ENCODE measurements at places on chromosomes 1 and 21.

DNA sequence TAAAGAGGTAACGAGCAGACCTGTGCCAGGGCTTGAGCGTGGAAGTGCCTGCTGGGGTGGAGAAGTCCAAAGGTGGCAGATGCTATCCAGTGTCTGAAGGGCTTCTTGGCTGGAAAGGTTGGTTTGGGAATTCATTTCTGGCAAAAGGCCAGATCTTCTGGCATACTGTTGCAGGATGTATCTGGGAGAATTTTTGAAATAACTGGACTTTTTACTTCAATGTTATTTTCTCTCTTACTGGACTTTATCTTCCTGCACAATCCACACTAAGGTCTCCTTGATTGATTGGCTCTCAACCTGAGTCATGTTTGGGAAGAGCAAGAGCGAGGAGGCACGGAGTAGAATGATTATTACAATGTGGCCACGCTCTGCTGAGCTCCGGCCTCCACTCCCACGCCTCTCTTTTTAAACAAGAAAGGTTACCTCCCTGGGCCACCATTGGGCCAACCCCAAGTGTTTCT lies 278.4 kb downstream of the TM2D1 start:
- no peak for DNase-seq

- no peak for DNase-seq
Measured at GRCh38 chr1:231340328-231341013, 2.4 kb downstream of the SPRTN start.

GRCh38 chr1:116408193-116408592 lies 35.1 kb downstream of the ATP1A1 start:
- DNase-seq = no peak

DNA sequence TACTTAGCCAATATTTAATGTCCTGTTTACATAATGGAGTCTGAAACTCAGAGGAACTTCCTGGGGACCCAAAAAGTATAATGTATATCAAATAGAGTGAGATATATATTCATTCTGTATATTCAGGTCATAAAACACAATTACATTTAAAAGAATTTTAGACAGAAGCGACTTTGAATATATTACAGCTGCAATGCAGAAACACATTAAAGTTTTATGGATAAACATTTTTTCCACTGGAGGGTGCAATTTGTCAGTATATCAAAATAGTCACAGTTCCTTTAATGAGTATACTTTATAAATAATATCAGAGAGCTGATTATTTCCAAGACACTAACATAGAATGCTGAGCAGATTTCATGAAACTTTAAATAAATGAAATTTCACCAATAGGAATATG lies 43.9 kb upstream of the CRB1 start:
- no peak for DNase-seq

DNA sequence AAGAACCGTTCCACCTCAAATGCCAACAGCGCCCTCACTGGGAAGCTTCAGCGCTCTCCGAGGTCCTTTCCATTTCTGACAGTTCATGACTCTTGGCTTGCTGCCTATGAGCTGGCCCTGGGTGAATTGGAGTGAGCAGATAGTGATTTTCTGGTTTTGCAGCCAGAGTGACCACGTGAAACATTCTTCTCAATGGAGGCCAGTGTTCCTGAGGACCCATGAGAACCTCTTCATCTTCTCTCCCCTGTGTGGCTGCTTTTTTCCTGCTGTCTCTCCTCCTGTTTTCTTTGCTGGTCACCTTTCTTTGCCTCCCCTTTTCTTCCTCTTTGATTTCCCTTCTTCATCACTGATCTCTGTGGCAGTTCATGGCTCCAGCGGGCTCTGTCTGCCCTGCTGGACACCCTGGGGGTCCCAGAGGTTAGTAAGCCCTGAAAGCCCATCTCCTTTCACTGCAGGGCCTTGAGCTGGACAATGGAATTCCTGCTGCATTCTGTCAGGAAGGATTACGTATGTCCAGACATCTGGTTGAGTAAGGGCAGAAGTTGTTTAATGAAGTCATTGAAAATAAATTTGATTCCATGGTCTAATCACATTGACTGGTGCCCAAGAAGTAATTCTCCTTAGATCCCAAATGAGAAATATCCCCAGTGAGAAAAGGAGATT lies 29.9 kb downstream of the VASH2 start:
- DNase-seq = no peak

DNA sequence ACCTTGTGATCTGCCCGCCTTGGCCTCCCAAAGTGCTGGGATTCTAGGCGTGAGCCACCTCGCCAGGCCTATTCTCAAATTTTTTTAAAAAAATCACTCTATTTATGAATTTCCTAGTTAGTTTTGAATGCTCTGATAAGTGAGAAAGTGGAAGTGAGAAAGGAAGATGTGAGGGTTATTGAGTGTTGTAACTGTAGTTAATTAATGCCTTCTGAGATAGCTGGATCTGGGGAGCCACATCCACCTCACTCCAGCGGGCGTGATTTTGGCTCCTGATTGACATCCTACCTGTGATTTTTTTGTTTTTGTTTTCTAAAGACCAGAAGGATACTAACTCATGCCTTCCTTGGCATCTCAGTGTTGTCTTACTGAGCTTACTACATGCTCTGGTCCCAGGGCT lies 65.6 kb downstream of the ST3GAL3 start:
- no peak for DNase-seq

DNA sequence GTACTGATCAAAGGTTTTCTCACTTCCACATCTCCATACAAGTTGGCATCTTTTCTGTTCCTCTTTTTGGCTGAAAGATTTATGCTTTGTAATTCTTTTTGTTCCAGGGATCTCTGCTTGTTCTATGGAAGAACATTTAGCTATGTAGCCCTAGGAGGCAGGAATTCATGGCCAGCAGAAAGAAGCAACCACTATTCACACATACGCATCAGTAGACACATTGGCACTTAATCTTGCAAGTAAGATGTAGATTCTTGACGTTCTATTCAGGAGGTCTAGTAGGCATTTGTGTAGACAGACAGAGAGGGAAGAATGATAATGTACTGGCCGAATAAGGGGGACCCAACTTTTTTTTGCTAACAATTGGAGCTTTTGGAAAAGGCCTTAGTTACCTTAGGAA lies 336.0 kb downstream of the NUF2 start:
- DNase-seq = no peak

GRCh38 chr1:33168556-33169289 lies 13.1 kb downstream of the TRIM62 start:
- no peak for DNase-seq

- no peak for DNase-seq
Measured at GRCh38 chr1:92482665-92483609, 3.8 kb downstream of the GFI1 start.

DNA sequence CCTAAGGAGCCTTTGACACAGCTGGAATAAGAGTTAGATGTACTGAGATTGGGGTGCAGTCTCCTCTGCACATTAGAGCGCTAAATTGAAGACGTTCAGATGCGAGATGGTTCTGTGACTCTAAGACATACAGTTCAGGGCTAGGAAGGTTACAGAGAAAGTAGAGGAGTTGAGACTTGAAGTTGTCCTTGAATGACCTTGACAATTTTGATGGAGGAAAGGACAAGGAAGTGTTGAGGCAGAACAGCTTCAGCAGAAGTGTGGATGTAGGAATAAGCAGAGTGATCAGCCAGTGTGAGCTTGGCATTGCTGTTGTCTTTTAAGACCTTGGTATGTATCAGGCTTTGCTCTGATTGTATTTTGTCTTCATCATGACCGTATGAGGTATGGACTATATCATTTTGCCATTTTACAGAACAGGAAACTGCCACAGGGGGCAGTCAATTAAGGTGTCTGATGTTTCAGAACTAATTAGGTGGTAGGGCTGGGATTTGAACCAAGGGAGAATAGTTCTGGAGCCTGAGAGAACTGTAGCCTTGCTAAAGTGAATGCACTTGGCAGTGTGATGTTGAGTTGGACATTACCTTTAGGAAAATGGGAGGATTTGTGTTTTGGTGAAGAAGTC lies 9.2 kb downstream of the TTF2 start:
- no peak for DNase-seq

DNA sequence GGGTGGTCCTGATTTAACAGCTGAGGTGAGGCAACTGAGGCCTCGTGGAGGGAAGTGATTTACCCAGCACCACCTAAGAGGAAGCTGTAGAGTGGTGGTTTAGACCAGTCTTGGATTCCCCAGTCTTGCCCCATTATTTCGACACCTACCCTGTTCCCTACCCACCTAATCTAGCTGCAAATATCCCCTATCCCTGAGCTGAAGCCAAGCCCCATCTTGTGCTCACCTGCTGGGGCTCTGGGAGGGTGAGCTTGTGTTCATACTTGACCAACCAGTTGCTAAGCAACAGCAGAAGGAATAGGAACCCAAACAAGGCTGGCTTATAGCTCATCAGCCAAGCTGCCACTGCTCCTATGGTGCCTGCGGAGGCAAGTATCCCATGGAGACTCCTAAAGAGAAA lies 2.0 kb downstream of the TEX46 start:
- peak; percentile 20 for DNase-seq

GRCh38 chr1:116712510-116712909 lies 41.7 kb upstream of the CD2 start:
- DNase-seq = no peak

- no peak for DNase-seq
Measured at GRCh38 chr1:157856538-157856937, 14.9 kb upstream of the CD5L start.

GRCh38 chr1:46623743-46624644 lies 7.4 kb upstream of the MOB3C start:
- no peak for DNase-seq

- DNase-seq = peak; percentile 99
Measured at GRCh38 chr1:179781962-179782361, 38.9 kb downstream of the FAM163A start.

DNA sequence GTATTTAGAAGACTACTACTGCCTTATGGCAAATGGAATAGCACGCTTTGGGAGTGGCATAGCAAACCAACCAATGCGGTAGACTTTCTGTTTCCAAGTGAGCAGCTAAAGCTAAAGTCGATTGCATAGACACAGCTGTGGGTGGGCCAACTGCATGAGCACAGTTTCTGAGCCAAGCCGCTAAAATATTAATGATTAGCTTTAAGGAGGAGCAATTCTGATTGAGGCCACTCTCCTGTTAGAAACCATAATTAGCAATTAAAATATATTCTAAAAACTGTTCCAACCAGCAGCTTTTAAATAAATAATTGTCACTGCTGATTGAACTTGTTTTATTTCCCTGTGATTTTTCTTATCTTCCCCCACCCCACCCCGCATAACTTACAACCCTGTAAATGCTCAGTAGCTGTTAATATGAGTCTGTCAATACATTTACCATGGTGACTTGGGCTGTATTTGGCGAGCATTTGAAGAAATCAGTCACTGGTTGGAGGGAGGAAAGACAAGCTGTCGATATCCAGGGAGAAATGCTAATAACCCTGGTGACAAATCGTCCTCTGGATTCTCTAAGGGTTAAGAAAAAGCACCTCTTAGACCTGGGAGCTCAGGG lies 32.2 kb downstream of the RNF220 start:
- DNase-seq = no peak

- DNase-seq = peak; percentile 60
Measured at GRCh38 chr1:94550800-94551241, 9.3 kb upstream of the F3 start.

- DNase-seq = no peak
Measured at GRCh38 chr1:111654839-111655238, 35.2 kb downstream of the RAP1A start.

GRCh38 chr1:86706018-86706635 lies 1.8 kb downstream of the SH3GLB1 start:
- DNase-seq = no peak

GRCh38 chr1:56563568-56563967 lies 15.8 kb downstream of the PLPP3 start:
- DNase-seq = no peak

DNA sequence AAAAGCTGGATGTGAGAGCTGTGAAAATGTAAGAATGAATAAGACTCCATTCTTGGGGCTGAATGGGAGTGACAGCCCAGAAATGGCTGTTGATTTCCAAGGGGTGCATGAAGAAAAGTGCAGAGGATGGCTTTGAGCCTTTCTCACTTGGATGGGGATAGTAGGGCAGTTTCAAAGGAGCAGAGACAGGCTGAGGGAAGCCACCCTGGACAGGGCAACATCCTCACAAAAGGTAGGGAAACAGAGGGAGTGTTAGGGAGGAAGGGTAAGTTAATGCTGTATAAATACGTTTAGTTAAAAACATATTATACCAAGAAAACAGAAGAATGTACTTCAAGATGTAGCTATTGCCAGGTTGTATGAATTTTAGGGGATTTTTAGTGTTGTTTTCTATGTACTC lies 38.1 kb downstream of the GADD45A start:
- DNase-seq = no peak

DNA sequence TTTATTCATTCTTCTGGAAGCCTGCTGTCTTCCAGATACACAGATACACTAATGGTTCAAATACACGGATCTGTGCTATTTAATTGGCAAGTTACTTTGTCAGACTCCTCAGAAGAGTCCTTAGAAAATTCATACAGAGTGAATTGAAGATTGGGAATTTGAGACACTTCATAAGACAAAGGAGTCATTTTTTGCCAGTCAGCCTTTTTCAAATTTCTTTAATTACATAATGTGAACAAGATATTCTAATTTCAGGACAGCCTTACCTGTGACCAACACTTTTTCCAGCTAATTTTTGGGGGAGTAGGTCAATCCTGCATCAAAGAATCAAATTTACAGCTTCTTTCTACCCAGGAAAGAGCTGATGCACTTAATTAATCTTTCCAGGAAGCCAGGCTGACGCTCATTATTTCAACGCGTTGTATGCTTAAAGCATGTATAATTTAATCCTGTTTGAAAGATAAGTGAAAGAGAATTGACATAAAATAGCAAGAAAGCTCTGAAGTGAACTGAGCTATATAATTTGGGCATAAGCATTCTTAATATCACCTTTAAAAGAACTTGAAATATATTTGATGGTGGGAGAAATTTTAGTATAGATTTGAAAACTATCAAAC lies 12.8 kb upstream of the NRIP1 start:
- DNase-seq = peak; percentile 8

GRCh38 chr1:7984811-7985210 lies 23.3 kb downstream of the PARK7 start:
- no peak for DNase-seq

- no peak for DNase-seq
Measured at GRCh38 chr1:2564815-2565374, 8.7 kb downstream of the TNFRSF14 start.

DNA sequence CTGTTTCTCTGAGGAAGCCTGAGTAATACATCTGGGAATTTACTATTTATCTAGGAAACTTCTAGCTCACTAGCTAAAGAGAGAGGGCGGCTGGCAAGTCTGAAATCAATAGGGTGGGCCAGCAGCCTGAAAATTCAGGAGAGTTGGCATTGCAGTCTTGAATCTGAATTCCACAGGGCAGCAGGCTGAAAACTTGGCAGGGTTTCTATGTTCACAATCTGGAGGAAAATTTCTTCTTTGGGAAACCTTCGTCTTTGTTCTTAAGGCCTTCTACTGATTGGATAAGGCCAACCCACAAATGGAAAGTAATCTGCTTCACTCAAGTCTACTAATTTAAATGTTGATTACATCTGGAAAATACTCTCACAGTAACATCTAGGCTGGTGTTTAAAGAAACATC lies 101.0 kb upstream of the COG2 start:
- DNase-seq = no peak

GRCh38 chr1:237340892-237341291 lies 298.9 kb downstream of the RYR2 start:
- DNase-seq = peak; percentile 82

GRCh38 chr1:204672482-204673121 lies 12.9 kb downstream of the LRRN2 start:
- no peak for DNase-seq

All from SK-N-DZ (cell line).